Cerebellar nuclear complex (tissue), 1 donor: ENCODE measurements at places on chromosomes 1 and 21.

DNA sequence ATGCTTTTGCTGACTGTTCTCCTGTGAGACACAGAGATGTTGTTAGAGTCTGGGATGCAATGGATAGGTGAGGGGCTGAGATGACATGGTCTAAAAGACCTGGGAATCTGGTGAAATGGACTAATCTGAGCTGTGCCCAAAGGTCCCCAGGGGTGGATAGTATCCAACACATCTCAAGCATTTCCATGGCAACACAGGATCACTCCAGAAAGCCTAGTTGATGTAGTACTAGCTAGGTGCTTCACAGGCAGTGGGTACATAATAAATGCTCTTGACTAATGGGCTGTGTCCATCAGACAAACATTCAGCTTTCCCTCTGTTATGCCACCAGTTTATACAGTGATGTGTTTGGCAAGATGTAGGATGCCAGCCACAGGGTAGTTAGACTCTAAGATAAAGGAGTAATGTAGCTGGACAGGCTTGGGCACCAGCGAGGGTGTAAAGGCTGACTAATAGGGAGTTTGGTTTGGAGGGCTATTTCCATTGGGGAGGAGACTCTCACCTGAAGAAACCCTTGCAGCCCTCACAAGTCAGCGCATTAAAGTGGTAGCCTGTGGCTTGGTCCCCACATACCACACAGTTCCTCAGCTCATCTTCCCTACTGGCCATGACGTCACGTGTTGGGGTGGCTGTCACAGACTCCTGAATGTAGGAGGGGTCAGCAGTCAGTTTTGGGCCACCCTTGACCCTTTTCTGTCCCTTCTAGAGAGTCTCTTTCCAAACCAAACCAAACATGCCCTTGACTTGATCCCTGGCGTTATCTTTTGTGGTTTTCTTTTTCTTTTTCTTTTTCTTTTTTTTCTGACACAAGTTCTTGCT lies 1.8 kb downstream of the NR1I3 start:
- no peak for DNase-seq

GRCh38 chr1:3988431-3988830 lies 88.4 kb upstream of the C1orf174 start:
- DNase-seq, result no peak

GRCh38 chr1:158646465-158646864 lies 40.0 kb downstream of the SPTA1 start:
- DNase-seq, result no peak

GRCh38 chr21:44414291-44415072 lies 40.8 kb upstream of the LRRC3 start:
- no peak for DNase-seq

- DNase-seq, result no peak
Observed at GRCh38 chr1:176058686-176059085, 148.4 kb downstream of the COP1 start.

GRCh38 chr1:219931033-219931432 lies 2.7 kb upstream of the SLC30A10 start:
- no peak for DNase-seq

- no peak for DNase-seq
Observed at GRCh38 chr1:2814511-2815075, 13.1 kb upstream of the TTC34 start.

DNA sequence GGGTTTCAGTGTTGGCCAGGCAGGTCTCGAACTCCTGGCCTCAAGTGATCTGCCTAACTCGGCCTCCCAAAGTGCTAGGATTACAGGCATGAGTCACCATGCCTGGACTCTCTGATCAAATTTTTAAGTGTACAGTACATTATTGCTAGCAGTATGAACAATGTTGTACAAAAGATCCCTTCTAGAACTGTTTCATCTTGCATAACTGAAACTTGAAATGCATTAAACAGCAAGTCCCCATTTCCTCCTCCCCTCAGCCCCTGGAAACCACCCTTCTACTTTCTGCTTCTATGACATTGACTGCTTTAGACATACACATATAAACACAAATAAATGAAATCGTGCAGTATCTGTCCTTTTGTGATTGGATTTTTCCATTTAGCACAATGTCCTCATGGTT lies 463.4 kb downstream of the PTPRC start:
- no peak for DNase-seq

GRCh38 chr1:18077657-18078215 lies 29.9 kb upstream of the IGSF21 start:
- DNase-seq, result no peak
